ENCODE measurements at places on chromosomes 5 and 9.
A peak's percentile ranks its signal among the peaks of the same experiment; 100 is the strongest.

- no peak for DNase-seq
Measured at GRCh38 chr9:3879315-3879714, 353.5 kb upstream of the RFX3 start.

DNA sequence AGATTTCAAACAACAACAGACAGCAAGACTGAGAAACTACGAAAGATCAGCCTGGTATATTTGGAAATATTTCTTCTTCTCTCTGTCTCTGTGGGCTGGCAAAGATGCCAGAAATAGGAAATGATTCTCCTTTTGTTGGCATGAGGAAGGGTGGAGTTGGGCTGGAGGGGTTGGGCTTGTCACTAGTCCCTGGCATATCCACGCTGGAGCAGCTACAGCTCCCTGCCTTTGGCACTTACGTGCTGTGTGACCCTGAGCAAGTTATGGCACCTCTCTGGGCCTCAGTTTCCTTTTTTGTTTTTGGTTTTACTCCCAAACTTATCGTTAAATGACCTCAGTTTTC is 354 bp upstream of the KCNMB1 start:
- DNase-seq = no peak

- DNase-seq = no peak
Measured at GRCh38 chr5:171920765-171921391, 85.6 kb downstream of the FBXW11 start.

DNA sequence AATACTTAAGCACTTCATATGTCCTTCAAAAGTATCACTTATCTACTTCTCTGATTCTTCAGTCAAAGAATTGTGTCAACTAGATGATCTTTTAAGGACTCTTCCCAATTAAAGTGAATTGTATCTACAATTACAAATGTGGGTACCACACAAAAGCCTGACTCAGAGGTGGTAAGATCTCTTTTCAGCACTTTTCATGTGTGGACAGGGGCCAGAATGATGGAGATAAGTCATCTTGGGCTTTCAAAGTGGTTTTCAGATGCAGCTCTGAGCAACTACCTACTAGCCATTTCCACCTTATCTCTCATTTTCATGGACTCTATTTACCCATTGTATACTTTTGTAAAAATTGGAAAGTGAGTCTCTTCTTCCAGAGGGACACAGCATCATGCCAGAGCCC is 8.4 kb downstream of the COX7C start:
- DNase-seq = no peak

GRCh38 chr5:33238826-33239695 is 201.7 kb upstream of the TARS1 start:
- no peak for DNase-seq

GRCh38 chr5:61915646-61916045 is 390.4 kb upstream of the KIF2A start:
- no peak for DNase-seq

DNA sequence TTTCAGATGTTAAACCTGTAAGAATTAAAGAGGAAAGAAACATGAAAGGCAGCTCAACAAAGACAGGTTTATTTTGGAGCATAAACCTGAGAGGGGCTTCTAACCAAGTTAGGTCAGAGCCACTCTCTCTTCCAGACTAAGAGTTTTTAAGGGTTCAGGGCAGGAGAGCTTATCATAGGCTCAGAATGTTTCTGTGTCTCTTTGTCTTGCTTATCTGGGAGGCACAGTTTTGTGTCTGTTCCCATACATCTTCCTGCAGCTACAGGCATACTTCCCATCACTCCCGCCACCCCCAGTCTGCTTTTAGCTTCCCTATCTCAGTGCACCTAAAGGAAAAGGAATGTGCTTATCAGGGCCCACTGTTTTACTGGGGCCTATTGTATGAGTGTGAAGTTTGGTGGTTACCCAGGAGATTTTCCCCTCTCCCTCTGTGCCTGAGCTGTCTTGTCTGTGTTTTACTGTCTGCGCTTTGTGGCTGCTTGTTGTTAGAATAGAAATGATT is 21.9 kb downstream of the CD14 start:
- no peak for DNase-seq

DNA sequence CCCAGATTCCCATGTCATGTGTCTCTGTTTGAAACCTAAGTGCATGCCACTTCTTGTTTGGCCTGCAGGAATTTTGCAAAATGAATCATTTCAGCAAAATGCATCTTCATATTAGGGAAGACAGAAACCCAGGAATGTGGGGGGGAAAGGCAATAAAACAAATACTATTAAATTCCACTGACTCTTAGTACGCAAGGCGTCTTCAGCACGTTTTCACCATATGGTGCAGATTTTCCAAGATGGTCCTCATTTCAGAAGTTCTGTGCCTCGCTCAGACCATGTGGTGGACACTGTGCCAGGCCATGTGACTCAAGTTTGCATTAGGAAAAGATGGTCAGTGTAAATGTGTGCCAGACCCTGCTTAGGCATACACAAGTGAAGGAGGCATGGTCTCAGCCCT is 184.0 kb downstream of the ACTL7B start:
- no peak for DNase-seq

DNA sequence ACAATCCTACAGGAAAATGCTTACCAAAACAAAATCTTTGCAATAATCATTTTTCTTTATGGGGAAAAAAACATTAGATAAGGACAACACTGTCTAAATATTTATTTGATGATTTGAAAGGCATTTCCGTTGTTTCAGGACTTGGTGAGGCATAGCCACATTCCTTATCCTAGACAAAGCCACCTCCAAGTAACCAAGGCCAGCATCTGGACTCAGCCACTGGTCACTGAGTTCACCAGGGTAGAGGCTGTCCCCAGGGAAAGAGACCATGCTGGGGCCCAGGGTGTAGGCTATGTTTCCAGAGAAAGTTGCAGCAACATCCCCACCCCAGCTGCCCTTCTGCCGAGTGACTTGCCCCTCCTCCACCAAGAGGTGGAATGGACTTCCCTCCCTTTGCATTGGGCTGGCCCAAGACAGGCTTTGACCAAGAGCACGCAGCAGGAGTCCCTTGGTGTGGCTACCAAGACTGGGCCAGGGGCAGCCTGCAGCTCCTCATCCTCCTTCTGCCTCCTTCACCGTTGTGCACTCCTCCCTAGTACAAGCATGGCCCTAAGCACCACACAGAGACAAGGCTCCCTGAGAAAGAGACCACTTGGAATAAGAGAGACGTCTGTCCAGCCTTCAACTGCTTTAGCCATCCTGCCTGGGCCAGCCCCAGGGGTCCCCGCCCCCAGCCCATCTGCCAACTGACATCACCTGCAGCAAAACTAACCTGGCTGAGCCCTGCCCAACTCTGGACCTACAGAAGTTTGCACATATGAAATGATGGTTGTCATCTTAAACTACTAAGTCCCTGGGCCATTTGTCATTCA is 68.1 kb upstream of the SPIN1 start:
- no peak for DNase-seq

- DNase-seq = no peak
Measured at GRCh38 chr9:121860744-121861143, 209.3 kb downstream of the DAB2IP start.

- no peak for DNase-seq
Measured at GRCh38 chr5:145056800-145057199, 778.3 kb downstream of the PRELID2 start.

DNA sequence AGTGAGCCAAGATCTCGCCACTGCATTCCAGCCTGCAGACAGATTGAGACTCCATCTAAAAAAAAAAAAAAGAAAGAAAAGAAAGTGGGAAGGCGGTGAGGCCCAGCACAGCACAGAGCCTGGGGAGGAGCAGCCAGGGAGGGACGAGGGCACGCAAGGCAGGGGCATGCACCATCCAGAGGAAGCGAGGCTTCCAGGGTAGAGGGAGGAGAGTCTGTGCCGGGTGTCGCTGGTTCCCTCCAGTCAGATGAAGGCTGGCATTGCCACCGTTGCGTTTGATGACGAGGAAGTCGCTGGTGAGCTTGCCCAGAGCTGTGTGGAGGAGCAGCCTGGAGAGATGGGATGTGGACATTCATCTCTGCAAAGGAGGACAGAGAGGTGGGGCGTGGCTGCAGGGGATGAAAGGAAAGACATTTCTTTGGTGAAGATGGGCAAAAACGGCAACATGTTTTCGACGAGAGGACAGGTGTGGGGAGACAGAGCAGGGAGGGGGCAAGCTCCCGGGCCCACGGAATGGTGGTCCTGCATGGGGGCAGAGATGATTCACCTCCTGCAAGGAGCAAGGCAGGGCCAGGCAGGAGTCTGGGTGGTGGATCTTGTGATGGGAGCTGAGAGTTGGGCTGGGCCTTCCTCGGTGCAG is 18.6 kb upstream of the OLFM1 start:
- peak; percentile 30 for DNase-seq

GRCh38 chr5:111784491-111785181 is 27.6 kb upstream of the NREP start:
- no peak for DNase-seq

DNA sequence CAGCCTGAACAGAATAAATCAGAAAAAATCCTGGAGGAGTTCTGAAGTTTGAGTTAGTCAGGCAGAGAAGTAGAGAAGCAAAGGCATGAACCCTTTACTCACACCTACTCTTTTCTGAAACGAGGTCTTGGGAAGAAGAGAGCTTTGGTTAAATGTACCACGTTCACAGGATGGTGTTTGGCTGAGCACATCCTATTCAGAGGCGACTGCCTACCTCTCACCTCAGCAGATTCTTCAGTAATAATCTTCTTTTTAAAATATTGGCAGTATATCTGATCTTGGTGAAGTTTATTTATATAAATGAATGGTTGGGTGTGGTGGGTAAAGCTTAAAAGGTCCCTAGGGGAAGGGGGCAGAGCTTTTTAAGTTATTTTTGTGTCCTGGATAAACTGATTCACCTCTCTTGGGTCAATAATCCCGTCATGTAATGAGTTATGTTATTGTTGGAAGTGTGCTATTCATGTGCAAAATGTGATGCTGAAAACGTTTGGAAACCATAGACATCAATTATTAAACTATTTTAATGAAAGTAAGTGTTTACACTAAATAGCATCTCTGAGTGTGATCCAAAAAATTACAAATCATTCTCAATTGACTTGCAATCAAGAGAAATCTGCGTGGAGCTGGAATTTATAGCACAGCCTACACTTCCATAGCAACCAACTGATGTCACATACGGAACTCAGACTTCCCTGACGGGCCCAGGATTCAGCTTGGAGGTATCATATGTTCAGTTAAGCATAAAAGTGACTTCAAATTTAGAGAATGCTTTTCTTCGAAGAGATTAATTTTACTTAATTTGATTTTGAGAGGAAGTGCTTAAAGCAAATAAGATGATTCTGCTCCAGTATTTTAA is 94.3 kb upstream of the EQTN start:
- no peak for DNase-seq

DNA sequence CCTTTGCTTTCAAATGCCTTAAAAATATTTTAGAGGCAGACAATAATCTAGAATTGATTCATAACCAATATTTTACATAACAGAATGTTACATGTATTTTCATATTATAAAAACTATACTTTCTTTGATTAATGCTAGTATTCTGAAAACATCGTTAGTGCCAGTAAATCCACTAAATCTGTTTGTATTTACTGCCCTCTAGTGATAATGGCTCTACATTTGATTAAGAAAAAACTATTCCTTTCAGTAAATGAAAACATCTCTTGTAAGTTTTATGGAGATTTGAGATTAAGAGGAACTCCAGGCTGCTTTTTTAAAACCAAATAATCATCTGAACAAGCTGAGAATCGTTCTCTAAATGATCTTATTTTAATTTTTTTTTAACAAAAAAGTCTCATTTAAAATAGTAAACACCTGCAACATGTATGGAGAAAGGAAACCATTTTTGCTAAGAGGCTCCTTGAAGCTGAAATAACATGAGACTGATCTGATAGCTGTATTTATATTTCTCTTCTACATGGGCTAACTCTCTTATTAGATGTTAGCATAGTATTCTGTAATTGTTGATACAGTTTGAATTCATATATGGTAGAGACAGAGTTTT is 424.7 kb downstream of the RAB3C start:
- DNase-seq = no peak

GRCh38 chr9:110179734-110180133 is 28.2 kb downstream of the C9orf152 start:
- no peak for DNase-seq

- no peak for DNase-seq
Measured at GRCh38 chr9:113474360-113475028, 11.0 kb downstream of the RGS3 start.

- no peak for DNase-seq
Measured at GRCh38 chr5:95557841-95558240, 2.9 kb downstream of the ARSK start.

GRCh38 chr9:116320290-116320689 is 166.7 kb downstream of the PAPPA start:
- DNase-seq = no peak

DNA sequence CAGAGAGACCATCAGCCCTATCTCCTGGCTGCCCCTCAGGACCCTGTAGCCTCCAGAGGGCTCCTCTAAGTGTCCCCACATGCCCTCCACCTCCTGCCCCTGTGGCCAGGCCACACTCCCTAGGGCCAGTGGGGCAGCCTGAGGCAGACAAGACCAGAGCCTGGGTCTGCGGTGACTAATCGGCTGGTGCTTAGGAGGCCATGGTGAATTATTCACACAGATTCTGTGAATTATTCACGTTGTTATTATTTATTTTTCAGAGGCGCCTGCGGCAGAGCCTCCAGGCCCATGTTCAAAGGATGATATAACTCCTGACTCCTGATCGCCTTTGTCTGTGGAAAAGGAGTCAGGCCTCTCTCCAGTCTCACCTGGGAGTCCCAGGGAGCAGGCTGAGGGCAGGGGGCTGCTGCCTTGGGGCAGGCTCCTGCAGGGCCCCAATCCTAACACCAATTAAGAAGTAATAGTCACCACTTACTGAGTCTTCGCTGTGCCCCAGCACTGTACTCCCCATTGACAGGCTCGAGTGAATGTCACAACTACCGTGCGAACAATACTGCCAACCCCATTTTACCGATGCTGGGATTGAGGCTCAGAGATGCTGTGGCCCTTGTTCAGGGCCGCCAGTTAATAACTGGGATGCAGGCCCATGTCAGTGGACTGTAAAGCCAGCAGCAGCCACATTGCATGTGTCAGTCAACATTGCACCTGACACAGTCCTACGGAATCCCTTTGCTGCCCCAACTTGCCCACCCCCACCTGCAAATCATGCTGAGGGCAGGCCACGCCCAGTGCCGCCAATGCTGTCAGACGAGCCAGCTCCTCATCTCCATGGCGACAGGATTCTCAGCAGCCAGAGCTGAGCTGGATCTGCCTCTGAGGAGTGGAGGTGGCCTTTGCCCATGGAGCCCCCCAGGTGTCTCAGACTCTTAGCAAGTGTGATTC is 94.9 kb downstream of the PCDH1 start:
- DNase-seq = peak; percentile 92

- DNase-seq = no peak
Measured at GRCh38 chr5:93425096-93425495, 155.9 kb downstream of the NR2F1-AS1 start.

DNA sequence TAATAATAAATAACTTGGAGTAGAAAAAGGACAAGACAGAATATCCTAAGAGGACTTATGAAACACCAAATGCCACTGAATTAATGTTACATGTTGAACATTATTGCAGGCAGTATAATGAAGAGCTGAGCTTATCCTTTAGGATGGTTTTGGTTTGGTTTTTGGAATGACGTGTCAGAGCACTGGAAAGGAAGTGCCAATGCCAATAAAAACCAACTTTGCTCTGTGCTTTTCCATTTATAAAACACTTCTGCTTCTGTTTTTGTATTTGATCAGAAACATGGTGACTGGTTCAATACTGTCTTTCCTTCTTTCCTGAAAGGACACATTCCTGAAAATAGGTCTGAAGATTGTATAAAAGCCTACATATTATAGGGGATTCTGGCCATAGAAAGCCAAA is 4.2 kb downstream of the MEGF10 start:
- DNase-seq = no peak

- DNase-seq = peak; percentile 63
Measured at GRCh38 chr5:1763548-1763911, 36.1 kb downstream of the MRPL36 start.

- no peak for DNase-seq
Measured at GRCh38 chr9:135858491-135859185, 48.7 kb downstream of the CAMSAP1 start.
